ENCODE measurements at places on chromosomes 7 and 10.

- DNase-seq = no peak
Observed at GRCh38 chr7:103947026-103947655, 42.3 kb downstream of the RELN start.

DNA sequence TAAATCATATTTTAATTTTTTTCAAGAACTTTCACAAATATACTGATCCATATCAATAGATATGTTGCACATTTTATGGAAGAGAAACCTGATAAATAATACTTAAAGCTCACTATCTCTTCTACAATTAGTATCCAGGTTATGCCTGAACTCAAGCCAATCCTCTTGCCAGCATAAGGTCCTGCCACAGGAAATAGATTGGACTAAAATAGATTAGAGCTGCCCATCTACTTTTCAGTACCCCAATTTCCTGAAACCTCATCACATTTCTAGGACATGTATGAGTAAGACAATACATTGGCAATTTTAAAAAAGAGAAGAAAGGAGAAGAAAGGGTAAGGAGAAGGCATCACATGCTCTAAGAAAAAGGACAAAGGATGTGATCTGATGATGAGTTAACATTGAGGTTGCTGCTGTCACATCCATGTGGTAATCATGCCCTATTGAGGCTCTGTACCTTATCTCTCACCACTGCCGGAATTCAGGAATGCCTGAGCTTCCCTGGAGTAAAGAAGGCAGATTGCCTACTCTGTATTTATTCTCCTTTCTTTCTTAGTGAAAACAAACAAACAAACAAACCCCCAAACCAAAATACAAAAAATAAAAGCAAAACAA is 199.7 kb downstream of the ANK3 start:
- no peak for DNase-seq

- no peak for DNase-seq
Observed at GRCh38 chr10:69459101-69459790, 8.0 kb downstream of the TSPAN15 start.

DNA sequence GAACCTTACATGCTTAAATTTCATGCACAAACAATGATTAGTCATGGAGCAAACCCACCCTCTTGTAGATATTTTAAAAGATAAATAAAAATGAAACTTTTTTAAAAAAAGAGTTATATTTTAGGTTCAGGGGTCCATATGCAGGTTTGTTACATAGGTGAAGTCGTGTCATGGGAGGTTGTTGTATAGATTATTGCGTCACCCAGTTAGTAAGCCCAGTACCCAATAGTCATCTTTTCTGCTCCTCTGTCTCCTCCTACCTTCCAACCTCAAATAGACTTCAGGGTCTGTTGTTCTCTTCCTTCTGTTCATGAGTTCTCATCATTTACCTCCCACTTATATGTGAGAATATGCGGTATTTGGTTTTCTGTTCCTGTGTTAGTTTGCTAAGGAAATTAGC is 486.6 kb downstream of the PCDH15 start:
- DNase-seq = no peak

- no peak for DNase-seq
Observed at GRCh38 chr7:139339025-139339424, 2.1 kb upstream of the FMC1 start.

DNA sequence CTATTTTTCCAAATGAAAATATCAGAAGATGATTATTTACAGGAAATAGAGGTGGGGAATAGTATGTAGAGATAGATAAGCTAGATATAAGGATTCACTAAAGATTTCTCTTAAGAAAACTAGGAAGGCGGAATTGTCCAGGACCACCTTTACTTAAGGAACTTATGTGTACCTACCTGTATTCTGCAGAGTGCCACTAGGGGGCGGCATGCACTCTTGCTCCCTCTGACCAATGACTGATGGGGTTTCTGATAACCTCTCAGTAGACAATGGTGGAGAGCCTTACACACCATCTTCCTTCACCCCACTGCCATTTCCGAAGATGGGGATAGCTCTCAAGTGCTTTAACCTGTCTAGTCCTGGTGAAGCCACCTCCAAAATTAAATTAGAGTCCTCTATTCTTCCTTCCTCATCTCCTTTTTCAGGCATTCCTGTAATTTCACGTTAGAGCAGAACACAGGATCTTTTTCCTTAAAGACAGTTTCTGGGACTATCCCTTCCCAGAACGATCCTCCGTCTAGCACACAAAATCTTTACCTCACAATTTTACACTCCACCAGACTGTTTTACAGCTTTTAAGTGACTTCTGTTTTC is 453.1 kb downstream of the SORCS1 start:
- peak; percentile 67 for DNase-seq

GRCh38 chr7:100491192-100491578 is 7.5 kb downstream of the NYAP1 start:
- no peak for DNase-seq

- peak; percentile 64 for DNase-seq
Observed at GRCh38 chr10:6269953-6270867, 67.5 kb downstream of the PFKFB3 start.

- no peak for DNase-seq
Observed at GRCh38 chr7:99137411-99138180, 6.3 kb downstream of the SMURF1 start.

- DNase-seq = no peak
Observed at GRCh38 chr7:25148772-25149575, 23.9 kb upstream of the CYCS start.

DNA sequence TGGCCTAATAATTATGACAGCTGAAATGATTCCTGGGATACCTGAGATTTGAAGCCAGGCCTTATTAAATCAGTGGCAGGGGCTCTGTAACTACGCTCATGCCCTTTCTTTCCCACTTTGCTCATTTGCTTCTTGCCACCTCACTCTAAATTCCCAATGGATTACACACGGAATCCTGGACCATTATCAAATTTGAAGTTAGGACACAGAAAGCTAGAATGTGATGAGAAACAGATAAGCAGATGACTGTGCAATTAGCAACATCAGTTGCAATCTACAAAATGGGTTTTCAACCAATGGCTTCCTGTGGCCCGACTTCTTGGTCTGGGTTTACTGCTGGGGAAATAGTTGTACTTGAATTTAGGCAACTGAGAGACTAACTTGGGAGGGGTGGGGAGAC is 374.3 kb downstream of the INHBA start:
- DNase-seq = no peak

- no peak for DNase-seq
Observed at GRCh38 chr7:80536426-80536825, 24.6 kb upstream of the GNAT3 start.

DNA sequence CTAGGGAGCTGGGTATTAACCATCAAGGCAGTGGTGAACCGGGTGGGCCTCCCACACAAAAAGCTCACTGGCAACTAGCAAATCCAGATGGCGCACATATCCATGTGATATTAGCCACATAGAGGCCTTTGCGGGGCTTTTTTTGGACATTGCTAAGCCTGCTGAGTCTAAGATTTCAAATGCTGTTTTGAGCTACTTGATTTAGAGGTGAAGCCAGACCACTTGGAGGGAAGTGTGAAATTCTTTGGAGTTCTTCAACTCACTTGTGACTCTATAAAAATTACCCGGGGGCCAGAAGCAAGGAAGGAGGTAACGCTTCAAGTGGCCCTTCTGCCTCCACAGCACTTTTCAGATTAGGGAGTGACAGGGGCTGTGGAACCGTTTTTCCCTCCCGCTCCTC is 619.8 kb upstream of the GALNT17 start:
- DNase-seq = no peak

- DNase-seq = no peak
Observed at GRCh38 chr10:113631684-113632367, 32.0 kb downstream of the NRAP start.

DNA sequence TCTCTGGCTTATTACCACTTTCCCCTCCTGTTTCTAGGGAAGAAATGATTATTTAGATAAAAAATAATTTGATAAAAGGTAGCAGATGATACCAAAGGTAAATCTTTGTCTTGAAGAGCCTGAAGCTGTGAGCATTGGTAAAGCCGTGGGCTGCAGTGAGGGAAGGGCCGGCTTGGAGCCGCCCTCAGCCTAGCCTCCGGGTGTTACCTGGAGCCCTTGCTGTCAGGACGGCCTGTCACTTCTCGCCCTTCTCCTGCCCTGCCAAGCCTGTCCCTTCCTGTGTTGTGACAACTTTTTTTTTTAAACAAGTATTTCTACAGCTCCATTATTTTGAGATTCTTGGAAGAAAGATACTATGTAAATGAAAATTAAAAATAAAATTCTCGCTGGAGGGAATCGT is 7.0 kb downstream of the CUX1 start:
- no peak for DNase-seq

DNA sequence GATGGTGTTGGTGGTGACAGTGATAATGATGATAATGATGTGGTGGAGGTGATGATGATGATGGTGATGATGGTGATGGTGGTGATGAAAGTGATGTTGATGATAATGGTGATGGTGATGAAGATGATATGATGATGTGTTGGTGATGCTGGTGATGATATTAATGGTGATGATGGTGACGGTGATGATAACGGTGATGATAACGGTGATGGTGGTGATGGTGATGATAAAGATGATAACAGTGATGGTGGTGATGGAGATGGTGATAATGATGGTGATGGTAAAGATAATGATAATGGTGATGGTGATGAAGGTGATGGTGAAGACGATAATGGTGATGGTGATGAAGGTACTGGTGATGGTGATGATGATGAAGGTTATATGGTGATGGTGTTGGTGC is 76.6 kb downstream of the UNCX start:
- DNase-seq = no peak

DNA sequence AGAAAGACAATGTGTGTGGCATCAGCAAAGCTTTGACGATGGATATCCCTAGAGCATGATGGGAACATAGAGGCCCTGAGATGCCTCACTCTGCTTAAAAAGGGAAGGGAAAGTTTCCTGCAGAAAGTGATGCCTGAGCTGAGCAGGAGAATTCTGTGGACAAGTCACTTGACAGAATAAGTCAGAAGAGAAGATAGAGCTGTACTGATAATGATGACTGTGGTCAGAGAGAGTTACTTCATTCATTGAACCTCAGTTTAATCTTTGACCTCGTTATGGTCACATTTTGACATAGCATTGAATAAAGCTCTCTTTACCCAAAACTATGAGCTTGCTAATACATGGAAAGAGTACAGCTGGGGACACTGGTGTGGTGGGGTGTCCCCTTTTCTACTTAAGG is 7.6 kb downstream of the CUBN start:
- no peak for DNase-seq

- DNase-seq = no peak
Observed at GRCh38 chr7:102889851-102890250, 22.9 kb upstream of the LRRC17 start.

DNA sequence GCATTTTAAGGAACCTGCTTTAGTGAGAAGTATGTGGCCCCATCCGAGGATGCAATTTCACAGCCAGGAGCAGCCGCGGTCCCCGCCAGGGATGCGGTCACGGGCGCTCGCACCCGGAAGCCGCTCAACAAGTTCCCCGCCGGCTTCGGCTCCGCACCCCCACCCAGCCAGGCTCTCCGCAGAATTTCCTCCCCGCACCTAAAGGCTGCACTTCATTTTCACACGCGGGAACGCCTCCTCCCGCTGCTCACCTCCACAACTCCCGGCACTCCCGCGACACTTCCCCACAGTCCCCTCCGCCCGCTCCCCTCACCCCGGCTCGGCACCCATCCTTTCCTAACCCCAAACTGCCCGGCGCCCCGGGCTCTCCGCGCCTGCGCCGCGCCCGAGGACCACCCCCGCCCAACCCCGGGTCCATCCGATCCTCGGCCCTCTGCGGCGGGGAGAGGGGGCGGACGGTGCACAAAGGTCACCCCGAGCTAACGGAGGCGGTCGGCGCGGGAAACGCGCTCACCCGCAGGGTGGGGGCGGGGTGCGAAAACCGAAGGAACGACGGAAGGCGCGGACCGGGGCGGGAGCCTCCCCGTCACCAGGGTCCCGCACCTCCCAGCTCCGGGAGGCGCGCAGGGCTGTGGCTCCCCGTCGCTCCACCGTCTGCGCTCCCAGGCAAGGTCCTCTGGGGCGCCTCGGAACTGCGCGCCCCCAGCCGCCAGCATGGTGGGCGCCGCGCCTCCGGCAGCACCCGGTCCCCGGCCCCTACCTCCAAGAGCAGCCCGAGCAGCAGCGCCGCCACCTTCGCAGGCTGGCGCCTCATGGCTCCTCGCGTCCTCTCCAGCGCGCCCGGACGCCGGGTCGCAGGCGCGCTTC is 558 bp downstream of the VOPP1 start:
- DNase-seq = peak; percentile 67

DNA sequence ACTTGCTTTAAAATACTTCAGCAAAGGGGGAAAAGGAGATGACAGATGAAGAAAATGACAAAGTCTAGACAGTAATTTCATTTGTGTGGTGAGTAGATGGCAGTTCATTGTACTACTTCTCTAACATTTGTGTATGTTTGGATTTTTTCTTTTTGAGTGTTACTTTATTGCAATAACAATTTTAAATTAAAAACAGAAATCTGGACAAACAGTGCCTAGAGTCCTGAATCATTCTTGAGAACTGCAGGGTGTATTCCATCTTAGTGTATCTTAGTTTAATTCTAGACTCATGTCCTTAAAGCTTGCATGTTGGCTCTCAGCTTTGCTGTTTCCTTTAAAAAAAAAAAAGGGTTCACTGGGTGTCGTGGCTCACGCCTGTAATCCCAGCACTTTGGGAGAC is 31.1 kb downstream of the HOXA1 start:
- DNase-seq = no peak

- DNase-seq = no peak
Observed at GRCh38 chr10:84181631-84182030, 8.0 kb downstream of the GPR15LG start.

DNA sequence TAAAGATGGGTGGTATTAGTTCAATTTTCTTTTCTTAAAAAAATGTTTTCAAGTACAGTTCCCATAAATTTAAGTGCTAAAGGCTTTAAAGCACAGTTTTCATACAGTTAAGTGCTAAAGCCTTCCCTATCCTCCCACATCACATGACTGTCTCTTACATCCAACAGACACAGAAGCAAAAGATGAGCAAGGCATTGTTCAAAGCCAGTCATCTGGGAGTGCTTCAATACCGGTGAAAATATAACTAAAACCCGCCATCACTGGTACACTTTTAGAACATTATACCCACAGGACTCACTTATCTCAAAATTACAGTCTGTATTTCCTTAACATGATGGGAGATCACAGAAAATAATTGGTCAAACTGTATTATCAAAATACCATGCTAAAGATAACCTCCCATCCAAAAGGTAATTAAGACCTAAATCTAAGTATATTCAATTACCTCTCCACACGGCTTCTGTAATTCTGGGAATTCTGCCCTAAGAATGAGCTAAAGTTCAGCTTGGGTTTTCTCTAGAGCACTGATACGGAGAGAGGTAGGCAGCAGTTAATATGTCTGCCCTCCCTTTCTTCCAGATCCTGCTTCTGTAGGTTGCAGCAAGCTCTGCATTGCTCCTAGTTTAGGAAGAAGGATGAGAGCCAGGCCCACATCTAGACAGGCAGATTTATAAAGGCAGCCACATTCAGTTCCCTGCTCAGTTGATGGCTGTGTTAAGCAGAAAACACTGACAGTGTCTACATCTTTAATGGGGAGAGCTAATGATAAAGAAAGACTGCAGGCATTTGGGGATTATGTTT is 474.8 kb upstream of the PFKP start:
- no peak for DNase-seq

DNA sequence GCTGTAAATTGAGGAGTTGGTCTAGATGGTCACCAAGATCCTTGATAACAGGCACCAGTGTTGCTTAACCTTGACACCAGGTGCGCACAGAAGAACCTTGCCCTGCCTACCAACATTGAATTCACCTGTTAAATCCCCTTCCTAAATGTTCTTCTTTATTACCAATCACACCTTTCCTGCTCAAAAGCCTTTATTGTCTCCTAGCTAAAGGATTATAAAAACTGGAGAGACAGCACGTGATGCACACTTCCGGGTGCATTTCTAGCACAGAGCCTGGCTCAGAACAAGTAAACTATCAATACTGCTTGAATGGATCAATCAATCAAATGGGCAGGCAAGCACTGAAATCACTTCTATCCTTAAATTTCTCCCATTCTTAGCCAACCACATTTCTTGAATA is 56.3 kb downstream of the SVIL start:
- DNase-seq = no peak
